ENCODE measurements at places on chromosomes 4 and X.

GRCh38 chrX:18973527-18974192, 10.3 kb downstream of the PHKA2 start:
- DNase-seq = no peak

- DNase-seq = no peak
These were observed 63.6 kb downstream of the CLNK start for GRCh38 chr4:10620935-10621488.

GRCh38 chr4:40719008-40719623, 30.6 kb upstream of the NSUN7 start:
- DNase-seq = no peak

- no peak for DNase-seq
These were observed 218.6 kb downstream of the DCAF12L2 start for GRCh38 chrX:125947501-125947900.

- DNase-seq = no peak
These were observed 131.7 kb upstream of the VCX3A start for GRCh38 chrX:6666624-6667023.

GRCh38 chr4:8112672-8113071, 45.9 kb downstream of the ABLIM2 start:
- DNase-seq = no peak

GRCh38 chr4:86977621-86978184, 42.9 kb downstream of the AFF1 start:
- peak; percentile 21 for DNase-seq

Data from activated CD4-positive, alpha-beta memory T cell treated with anti-CD3 and anti-CD28 coated beads, Interleukin-2, amount 10 ng/mL, durations not matched to agents 7 days and 5 days (primary cell).